Hypothalamus (tissue), 51 donors: ENCODE measurements at places on chromosomes 6 and 20.

GRCh38 chr20:63463400-63464288 lies 8.8 kb downstream of the KCNQ2 start:
- DNase-seq, result no peak

DNA sequence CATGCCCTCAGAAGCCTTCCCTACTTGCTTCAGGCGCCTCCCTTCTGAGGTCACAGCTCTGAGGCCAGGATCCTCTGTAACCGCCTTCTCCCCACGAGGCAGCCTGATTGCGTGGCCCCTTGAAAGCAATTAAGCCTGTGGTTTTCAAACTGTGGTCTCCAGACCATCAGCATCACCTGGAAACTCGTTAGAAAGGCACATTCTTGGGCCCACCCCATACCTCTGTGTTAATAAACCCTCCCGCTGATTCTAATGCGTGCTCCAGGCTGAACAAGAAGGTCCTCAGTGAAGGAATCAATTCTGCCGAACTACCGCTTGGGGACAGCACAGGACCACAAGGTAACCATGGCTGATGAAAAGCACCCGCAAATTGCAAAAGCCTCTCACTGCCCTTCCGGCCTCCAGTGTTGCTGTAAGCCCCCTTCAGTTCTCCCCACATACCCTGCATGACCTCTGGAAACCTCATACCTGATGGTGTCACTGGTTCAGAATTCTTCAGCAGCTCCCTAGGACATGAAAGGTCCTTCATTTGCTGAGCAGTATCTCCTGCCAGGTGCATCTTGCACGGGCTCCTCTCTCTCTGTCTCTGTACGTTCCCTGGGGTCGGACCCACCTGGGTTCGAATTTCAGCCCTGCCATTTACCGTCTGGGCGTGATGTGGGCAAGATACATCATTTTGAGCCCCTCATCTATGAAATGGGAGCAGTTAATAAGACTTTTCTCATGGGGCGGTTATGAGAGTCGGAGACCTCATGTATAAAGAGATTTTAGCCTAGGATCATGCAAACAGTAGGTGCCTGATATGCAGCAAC lies 93.3 kb upstream of the RNF24 start:
- peak; percentile 69 for DNase-seq

DNA sequence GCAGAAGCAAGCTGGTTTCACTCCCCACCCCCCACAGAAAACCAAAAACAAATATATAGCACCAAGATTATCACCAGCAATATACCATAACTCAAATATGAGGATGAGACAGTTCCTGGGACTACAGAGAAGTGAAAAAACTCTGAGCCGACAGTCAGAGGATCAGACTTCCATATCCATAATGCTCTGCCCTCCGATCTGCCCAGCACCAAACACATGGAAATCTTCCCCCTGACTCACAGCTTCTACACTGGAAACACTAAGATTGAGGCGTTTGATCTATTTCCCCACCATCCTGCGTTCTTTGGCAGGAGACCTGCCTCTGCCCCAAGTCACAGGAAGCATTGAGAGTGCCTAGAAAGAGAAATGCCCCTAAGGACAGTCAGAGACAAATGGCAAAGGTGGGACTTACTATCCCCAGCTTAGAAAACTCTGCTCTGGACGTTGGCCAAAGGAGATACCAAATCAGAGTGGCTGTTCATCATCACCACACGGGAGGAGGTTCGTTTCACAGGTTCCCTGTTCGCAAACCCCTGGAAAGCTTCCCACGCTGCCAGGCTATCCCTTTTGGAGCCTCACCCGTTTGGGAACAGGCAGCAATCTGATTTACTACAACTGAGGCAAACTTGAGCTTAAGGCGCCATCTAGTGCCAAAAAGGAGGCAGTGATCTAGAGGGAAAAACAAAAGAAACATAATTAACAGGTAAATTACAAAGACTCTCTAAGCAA lies 48.7 kb upstream of the SRSF6 start:
- DNase-seq, result no peak

DNA sequence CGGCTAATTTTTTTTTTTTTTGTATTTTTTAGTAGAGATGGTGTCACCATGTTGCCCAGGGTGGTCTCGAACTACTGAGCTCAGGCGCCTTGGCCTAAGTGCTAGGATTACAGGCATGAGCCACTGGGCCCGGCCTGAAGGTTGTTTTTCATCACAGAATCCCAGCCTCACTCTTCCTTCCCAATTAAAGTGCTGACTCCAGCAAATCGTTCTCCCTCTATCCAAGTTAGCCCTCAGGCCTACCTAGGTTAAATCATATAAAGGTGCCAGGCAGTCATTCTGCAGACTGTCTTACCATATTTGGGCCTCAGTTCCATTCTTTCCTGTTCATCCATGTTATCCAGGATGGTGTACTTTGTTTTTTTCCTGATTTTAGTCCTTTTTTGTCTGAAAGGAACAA lies 56.4 kb downstream of the ALDH5A1 start:
- no peak for DNase-seq

DNA sequence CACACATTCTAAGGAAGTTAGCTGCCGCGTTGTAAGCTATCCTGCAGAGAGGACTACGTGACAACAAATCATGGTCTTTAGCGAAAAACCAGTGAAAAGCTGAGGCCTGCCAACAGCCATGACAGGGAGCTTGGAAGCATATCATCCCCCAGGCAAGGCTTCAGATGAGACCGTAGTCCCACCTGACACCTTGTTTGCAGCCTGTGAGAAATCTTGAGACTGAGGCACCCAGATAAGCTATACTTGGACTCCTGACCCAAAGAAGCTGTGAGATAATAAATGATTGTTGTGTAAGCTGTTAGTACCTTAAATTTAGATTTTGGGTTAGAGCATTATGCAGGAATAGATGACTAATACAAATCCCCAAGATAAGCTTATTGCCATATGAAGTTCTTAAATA lies 45.4 kb upstream of the SENP6 start:
- no peak for DNase-seq

DNA sequence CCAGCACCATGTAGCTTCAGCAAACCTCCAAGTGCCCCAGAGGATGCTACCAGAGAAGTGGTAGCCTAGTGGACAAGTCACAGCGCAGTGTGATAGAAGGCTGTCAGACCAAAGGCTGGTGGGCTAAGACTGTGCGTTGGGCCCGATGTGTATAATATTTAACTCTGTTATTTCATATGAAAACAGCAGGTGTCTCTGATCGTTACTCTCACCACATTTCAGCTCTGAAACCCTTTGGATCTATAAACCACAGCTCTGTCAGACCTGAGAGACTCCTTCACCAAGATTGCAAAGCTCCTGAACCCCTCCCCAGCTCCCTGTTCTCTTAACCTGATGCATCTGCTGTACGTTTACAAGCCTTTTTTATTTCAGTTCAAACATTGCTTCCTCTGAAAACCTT lies 43.8 kb downstream of the ISM1 start:
- DNase-seq, result no peak

- no peak for DNase-seq
Observed at GRCh38 chr6:150874179-150874578, 8.7 kb downstream of the MTHFD1L start.

GRCh38 chr20:9993137-9993536 lies 41.6 kb upstream of the ANKEF1 start:
- no peak for DNase-seq

DNA sequence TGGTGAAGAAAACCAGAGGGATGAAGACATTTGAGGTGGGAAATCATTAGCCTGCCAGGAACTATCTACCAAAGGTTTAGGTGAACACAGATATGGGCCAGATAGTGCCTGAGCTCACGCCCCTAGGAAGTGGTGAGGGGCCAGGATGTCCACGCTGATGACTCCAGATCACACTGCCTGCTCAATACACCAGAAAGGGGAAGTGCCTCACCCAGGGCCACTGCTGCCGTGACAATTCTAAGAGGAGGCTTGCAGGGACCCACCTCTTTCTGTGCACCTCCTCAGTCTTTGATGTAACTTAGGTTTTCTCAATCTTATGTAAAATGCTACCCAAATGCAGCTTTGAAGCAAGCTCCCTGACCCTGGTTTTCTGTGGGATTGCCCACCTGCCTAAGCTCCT lies 5.4 kb upstream of the RAB44 start:
- no peak for DNase-seq

DNA sequence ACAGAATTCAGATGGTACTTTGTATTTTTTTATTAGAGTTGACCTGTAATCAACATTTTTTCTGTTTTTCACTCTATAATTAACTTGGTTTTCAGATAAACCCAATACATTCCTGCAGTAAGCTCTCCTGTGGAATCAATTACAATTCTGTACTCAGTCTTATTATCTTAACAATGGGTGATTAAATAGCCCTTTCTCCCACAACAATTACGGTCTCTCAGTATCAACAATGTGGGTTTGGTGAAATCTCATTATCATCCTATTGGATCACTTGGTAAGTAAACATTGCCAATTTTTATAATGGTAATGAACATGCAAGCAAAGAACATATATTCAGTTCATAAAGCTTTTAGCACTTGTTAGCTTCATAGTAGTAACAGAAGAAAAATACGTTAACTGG lies 438.9 kb upstream of the EPHA7 start:
- no peak for DNase-seq

GRCh38 chr20:38173237-38174156 lies 8.4 kb upstream of the TGM2 start:
- DNase-seq, result no peak

DNA sequence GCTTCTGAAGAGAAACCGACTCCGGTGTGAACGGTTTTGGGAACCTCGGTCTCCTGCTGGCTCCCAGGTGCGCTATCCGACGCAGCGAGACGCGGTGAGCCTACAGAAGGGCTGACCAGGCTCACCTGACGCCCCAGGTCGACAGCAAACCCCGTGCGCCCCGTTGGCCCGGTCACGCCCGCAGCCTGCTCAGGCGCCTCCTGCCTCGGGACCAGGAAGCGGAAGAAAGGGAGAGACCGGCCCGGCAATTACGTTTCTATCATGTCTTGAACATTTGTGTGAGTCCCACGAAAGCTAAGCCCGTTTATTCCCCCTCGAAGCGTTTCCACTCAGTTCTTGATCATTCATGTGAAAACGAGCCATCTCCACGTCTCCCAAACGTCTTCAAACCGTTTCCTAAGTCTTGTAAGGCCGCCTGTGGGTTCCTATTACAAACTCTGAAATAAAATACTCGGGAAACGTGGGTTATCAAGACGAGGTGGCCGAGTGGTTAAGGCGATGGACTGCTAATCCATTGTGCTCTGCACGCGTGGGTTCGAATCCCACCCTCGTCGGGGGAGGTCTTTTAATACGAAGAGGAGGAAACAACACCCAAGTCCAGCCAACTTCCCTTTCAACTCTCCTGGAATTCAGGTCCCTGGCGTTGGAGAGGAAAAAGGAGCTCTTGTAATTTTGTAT lies 150.5 kb upstream of the PRSS16 start:
- no peak for DNase-seq

- DNase-seq, result no peak
Observed at GRCh38 chr6:129681913-129682205, 28.1 kb downstream of the ARHGAP18 start.

GRCh38 chr6:3376893-3377535 lies 79.8 kb downstream of the SLC22A23 start:
- no peak for DNase-seq

DNA sequence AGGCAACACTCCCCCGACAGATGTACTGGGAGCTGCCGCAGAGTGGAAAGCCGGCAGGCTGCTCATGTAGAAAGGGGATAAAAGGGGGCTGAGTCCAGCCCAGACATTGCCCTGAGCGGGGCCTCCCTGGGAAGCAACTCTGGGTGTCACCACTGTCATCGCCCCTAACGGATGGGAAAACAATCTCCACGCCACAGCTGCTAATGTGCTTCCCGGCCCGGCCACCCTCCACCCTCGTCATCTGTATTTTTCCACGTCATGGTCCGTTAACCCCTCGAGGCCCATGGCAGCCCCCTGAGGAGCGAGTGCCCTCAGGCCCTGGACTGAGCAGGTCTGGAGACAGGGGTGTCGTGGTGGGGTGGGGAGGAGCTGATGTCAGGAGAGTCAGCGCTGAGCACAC lies 227.4 kb downstream of the DLL1 start:
- DNase-seq, result no peak

GRCh38 chr20:37475252-37475651 lies 45.8 kb upstream of the NNAT start:
- no peak for DNase-seq

DNA sequence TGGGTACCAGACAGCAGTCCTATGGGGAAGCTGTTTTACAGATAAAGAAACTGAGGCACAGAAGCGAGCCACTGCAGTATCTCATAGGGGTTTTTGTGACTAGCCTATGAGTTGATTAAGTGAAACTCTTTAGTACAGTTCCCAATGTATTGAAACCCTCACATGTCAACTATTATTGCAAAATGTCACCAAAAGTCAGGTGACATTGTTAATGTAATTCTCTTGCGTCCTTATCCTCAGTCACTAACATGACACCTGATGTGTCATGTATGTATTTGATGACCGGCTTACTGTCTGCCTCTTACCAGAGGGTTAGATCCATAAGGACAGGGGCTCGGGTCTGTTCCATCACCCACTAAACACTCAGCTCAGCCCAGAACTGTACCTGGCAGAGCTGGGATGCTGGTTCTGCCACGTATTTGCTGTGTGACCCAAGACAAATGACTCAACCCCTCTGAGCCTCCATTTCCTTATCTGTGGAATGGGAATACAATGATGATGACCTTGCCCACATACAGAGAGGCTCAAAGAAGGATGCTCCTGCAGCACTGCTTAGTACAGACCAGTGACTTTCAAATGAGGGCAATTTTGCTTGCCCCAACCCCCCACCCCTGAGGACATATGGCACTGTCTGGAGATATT lies 32.9 kb downstream of the PREX1 start:
- no peak for DNase-seq

- DNase-seq, result no peak
Observed at GRCh38 chr6:131387562-131388447, 185.2 kb upstream of the ARG1 start.

- DNase-seq, result no peak
Observed at GRCh38 chr20:35866418-35867202, 87.7 kb downstream of the SCAND1 start.

- no peak for DNase-seq
Observed at GRCh38 chr20:18632196-18632789, 44.4 kb downstream of the DTD1 start.
